Activated CD8-positive, alpha-beta memory T cell treated with anti-CD3 and anti-CD28 coated beads for 1 hour (primary cell): ENCODE measurements at places on chromosomes 11 and 22.

DNA sequence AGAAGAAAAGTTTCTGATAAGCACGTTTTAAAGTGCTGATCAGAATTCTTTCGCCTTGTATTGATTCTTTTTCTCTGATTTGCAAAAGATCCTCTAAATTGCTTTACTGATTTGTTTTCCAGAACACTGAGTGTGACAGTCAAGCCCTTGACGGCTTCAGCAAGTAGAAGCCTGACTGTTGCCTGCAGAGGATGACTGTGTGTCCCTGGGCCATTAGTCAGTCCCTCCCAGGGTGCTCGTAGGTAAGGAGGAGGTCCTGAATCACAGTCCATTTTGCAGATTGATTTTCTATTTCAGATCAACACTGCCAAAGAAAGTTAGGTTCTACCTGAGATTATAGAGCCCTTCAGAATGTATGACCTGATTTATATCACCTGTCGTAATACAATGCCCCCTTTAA is 38.6 kb upstream of the POGLUT3 start:
- no peak for DNase-seq

GRCh38 chr11:115548878-115549528 is 44.8 kb upstream of the CADM1 start:
- no peak for DNase-seq

- DNase-seq: no peak
Observed at GRCh38 chr11:27401280-27401832, 38.3 kb upstream of the CCDC34 start.

- DNase-seq: no peak
Observed at GRCh38 chr11:134282121-134283045, 6.2 kb downstream of the GLB1L3 start.

- DNase-seq: no peak
Observed at GRCh38 chr11:95282291-95282751, 51.3 kb upstream of the SESN3 start.

DNA sequence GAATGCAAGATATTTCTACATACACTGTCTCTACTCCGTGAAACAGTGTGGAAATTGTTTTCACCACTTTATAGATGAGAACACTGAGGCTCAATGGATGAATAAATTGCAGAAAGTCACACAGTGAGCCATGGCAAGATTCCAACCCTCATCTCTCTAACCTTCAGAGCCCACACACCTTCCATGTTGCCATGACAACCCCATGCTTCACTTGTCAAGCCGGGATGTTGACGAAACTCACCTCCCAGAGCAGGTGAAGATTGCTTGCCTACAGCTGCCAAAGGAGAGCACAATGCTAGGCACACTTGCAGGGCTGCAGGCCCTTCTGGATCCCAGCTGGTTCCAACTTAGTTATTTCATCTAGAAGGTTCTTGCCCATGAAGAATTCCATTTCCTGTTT is 71.4 kb upstream of the SEZ6L start:
- DNase-seq: no peak

GRCh38 chr11:27429761-27430393 is 42.7 kb downstream of the LGR4 start:
- DNase-seq: no peak

DNA sequence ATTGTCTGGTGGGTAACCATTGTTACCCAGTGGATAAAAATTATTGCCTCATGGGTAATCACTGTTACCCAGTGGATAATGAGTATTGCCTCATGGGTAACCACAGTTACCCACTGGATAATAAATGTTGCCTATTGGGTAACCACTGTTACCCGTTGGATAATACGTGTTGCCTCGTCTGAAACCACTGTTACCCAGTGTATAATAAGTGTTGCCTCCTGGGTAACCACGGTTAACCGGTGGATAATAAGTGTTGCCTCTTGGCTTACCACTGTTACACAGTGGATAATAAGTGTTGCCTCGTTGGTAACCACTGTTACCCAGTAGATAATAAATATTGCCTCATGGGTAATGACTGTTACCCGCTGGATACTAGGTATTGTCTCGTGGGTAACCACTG is 20.9 kb upstream of the NXPE4 start:
- DNase-seq: no peak
